ENCODE measurements at places on chromosomes 5 and 9.

DNA sequence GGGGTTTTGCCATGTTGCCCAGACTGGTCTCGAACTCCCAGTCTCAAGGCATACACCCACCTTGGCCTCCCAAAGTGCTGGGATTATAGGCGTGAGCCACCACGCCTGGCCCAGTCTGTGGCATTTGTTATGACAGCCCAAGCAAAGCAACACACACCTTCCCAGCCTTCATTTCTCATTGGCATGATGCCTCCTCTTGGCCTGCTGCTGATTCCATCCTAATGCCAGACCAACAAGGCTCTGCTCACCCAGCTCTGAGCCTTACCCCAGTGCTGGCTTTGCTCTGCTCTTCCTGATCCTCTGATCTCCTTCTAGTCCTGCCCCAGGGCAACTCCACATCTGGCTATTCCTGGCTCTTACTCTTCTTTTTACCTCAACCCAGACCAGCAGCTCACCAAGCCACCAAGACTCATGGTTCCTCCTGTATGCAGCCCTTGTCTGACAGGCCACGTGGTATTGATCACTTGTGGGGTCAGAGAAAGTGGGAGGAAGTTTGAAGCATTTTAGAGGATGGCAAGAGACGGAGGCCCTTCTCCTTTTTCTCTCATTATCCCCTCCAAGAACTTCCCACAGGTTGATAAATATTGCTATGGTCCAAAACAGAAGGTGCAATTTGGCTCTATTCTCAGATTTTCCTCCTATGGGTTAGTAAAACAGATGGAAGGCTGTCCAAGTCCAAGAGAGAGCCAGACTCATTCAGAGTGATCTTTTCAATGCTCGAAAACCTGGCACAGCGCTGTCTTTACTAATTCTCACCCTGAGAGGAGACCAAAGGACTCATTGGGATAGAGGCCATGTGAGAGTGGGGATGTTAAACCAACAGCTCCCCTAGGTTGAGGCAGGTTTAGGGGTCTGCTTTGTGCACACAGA lies 958 bp downstream of the CD180 start:
- DNase-seq: no peak

GRCh38 chr9:86749894-86750255 lies 197.4 kb downstream of the GAS1 start:
- DNase-seq: peak; percentile 23

DNA sequence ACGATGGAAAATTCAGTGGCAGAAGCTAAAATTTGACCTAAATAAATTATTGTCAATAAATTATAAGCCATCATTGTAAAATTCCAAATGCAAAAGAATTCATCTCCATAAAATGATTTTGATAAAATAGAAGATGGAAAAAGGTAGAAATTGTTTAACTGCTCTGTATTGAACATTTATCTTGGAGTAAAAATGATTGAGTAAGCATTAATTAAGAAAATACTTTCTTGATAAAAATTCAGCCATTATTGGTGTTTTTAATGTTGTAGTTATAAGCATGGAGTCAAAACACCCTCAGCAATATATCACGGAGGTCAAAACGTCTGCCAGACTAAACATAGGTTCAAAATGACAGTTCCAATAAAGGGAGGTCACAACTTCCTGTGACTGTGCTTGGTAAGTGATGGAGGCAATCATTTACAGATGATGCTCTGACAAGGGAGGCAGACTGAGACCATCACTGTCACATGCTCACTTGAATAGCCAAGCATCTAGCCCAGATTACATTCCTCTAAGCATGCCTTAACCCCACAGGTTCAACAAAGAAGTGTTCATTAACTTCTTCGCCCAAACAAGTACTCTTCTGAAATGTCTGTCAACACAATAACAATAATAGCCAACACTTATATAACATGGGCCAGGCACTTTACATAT lies 69.5 kb downstream of the SH3TC2 start:
- peak; percentile 77 for DNase-seq

GRCh38 chr9:36174731-36175130 lies 5.5 kb downstream of the CCIN start:
- DNase-seq: no peak

DNA sequence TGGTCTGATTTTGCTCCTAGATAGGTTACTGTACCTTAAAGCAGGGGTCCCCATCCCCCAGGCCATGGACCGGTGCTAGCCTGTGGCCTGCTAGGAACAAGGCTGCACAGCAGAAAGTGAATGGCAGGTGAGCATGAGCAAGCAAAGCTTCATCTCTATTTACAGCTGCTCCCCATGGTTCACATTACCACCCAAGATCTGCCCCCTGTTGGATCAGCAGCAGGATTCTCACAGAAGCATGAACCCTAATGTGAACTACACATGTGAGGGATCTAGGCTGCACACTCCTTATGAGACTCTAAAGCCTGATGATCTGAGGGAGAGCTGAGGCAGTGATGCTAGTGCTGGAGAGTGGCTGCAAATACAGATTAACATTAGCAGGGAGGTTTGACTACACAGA lies 78.1 kb downstream of the DRD1 start:
- DNase-seq: no peak

- peak; percentile 11 for DNase-seq
Observed at GRCh38 chr9:19496321-19497050, 87.7 kb downstream of the ACER2 start.

- DNase-seq: no peak
Observed at GRCh38 chr9:13446938-13447842, 167.7 kb upstream of the MPDZ start.

GRCh38 chr9:137095664-137096517 lies 9.1 kb downstream of the MAN1B1 start:
- DNase-seq: no peak

DNA sequence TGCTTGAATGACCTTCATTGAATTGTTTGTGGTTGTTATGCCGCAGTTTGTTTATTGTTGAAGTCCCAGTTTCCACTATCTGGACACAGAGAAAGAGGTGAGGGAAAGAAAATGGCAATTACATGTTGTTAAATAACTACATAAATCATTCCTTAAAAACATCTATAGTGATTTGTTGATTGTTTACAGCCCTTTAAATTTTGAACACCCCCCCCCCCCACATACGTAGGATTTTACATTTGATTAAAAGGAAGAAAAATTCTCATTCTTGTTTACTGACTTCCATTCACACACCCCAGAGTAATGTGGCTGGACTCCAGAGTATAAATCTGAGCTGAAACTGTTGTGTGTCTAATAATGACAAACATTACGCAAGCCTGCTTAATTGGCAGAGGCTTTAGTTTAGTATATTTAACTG lies 87.1 kb upstream of the FAM174A start:
- no peak for DNase-seq

- peak; percentile 73 for DNase-seq
Observed at GRCh38 chr5:129904102-129904666, at the start of gene CHSY3. CHSY3 (plus strand) TSS chr5:129904465.

GRCh38 chr5:81842795-81843398 lies 92.0 kb upstream of the SSBP2 start:
- DNase-seq: no peak

DNA sequence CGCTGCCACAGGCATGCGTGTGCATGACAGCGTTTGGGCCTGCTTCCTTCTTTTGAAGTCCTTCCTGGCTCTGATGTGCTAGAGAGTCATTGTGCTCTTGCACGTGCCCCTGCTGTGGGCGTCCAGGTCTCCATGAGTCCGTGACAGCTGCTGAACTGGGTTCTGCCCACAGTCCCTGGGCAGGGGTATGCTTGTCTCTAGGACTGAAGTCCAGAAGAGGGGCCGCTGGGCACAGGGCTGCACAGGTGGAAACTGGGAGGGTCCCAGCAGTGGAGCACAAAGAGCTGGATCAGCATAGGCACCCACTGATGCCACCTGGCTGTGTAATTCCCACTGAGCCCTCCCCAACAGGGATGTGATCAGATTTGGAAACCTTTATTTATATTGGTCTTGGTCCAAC lies 169.4 kb downstream of the IRX2 start:
- DNase-seq: no peak

DNA sequence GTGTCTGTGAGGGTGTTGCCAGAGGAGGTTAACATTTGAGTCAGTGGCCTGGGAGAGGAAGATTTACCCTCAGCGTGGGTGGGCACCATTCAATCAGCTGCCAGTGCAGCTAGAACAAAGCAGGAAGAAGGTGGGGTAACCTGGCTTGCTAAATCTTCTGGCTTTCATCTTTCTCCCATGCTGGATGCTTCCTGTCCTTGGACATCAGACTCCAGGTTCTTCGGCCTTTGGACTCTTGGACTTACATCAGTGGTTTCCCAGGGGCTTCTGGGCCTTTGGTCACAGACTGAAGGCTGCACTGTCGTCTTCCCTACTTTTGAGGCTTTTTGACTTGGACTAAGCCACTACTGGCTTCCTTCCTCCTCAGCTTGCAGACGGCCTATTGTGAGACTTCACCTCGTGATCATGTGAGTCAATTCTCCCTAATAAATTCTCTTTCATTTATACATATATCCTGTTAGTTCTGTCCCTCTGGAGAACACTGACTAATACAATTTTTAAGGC lies 38.1 kb downstream of the PBX3 start:
- no peak for DNase-seq

GRCh38 chr9:97412626-97413385 lies 910 bp downstream of the TDRD7 start:
- peak; percentile 19 for DNase-seq

GRCh38 chr5:85663708-85664031 lies 954.1 kb upstream of the COX7C start:
- no peak for DNase-seq

GRCh38 chr5:177312649-177313181 lies 1.0 kb upstream of the MXD3 start:
- DNase-seq: peak; percentile 83

DNA sequence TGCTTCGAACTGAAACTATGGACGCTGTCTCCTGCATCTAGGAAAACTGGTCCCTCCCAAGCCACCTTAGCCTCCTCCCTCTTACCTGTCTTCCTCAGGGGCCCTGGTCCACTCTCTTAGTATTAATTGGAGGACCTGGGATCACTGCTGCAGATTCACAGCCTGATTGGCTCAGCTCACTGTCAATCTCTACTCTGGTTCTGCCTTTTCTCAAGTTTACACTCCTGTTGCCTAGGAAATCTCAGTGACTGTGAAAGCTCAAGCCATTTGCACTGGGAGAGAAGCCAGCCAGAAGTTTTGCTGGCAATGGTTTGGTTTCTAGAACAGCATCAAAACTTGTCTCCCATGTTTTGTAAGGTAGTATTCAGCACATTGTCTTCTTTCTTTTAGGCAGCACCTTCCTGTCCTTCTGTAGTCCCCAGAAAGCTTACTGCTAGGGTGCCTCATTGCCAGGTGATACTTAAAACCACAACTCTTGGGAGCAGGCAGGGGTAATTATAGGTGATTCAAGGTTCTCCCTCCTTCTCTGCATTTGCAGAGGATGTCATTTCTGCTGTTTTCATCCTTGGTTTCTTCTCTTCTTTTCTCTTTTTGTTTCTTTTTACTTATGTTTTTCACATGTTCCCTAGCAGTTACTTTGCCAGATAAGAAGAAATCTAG lies at the start of gene CAPSL:
TSS of gene CAPSL (minus strand) at position 55 of the 660 bp plus-strand sequence. CDS start 17,502 bp downstream, outside the sequence.
- peak; percentile 34 for DNase-seq

DNA sequence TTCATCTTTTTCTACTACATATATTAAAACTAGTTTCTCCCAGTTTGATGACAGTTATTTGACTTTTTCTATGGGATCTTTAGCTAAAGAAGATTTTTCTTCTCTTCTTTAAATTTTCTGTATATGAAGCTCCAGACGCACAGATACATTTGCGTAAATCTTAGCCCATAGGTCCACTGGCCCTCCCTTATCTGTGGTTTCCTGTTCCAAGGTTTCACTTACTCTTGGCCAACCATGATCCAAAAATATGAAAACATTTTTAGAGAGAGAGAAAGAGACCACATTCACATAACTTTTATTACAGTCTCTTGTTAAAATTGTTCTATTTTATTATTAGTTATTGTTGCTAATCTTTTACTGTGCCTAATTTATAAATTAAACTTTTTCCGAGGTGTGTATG lies 270.2 kb upstream of the DAPK1 start:
- no peak for DNase-seq

DNA sequence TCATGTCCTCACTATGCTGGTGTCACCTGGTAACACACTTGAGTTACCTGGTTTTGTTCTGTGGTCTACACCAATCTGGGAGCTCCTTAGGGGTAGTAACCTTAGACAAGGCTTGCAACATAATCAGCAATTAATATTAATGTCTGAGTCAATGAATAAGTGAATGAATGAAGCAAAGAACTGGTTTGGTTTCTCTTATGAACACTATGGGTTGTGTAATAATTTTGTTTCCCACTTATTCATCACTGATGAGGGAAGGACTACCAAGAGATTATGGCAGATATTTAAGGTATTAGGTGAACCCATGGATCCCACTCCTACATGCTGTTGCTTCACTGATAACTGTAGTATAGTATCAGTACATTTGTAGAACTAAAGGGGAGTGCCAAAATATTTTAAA lies 116.0 kb downstream of the SLC12A2 start:
- DNase-seq: no peak

- DNase-seq: no peak
Observed at GRCh38 chr9:38031594-38031993, 37.4 kb downstream of the SHB start.

GRCh38 chr9:13809401-13809800 lies 504.5 kb downstream of the NFIB start:
- DNase-seq: no peak

Measured in Caki2 (cell line).